ENCODE measurements at places on chromosomes 7 and 10.

DNA sequence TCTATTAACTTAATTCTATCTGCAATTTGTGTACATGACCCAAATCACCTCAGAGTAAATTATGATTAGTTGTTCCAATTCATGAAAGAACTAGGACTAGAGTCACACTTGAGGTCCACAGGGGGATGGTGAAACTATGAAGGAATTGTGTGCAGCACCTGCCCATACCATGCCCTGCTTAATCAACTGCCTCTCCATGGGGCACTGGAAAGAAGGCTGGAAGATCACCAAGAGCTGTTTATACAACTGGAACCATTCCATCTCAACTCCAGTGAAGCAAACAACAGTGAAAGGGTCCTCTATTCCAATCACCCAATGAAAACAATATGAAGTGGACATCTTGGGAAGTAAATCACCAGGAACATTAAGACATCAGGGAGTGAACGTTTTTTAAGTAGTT is 98.7 kb upstream of the SEMA3D start:
- no peak for DNase-seq

GRCh38 chr10:86401588-86402282 is 35.1 kb upstream of the GRID1 start:
- DNase-seq, result no peak

GRCh38 chr7:101125989-101126650 is 784 bp upstream of the SERPINE1 start:
- DNase-seq, result no peak

DNA sequence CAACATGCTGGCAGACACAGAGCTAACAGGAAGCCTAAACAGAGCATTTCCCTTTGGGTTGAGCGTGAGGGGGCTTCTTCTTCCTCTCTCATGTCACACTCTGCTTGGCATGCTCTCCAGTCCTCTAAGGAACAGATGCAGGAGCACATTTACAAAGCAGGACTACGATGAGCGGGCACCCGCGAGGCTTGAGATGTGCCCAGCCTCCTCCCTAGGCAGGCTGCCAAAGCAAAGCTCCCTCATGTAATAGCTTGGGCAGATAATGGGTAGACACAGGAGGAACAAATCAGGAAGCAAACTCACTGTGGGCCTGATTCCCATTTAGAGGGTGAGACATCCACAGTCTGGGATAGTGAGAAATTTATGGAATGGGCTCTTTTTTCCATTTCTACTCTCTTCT is 519.1 kb downstream of the NRG3 start:
- DNase-seq, result no peak

DNA sequence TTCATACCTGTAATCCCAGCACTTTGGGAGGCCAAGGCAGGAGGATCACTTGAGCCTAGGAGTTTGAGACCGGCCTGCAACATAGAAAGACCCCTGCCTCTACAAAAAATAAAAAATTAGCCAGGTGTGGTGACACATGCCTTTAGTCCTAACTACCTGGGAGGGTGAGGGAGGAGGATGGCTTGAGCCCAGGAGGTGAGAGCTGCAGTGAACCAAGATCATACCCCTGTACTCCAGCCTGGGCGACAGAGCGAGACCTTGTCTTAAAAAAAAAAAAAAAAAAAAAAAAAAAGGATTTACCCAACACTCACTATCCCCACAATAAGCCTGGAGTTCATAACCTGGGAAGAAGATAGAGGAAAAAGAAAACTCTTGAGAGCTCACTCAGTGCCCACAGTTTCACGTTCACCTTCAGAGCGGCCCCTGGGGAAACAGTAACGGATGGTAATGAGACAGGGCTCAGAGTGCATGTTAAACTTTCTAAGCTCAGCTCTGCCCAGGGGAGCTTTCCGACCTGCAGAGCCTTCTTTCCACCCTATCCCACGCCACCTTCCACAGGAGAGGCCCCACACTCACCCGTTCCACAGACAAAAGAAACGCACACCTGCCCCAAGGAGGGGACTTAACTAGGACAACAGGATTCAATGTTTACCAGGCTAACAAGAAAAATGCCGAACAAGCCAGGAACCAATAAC is 259.8 kb upstream of the KLF14 start:
- DNase-seq, result no peak

DNA sequence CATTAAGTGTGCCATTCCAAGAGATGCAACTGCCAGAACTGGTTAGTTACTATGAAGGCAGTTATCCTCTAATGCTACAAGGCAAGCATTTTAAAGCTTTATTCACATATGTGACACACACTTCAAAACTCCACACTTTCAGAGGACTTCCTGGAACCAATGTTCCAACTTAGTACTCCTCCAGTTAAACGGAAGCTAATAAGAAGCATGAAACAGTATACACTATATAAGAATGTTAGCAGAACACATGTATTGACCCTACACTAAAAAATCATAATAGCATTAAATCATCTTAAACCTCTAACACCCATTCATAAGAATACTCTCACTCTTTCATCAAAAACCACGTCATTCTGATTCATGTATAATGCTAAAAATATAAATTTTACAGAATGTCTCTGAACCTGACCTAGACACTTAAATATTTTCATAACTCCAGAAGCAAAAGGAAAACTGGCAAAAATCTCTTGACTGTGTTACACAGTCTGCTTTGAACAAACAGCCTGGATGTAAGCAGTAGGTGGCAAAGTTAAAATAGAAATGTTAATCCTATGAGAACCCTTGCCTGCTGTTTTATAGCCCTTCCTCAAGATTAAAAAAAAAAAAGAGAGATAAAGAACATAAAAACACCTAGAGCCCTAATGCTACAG is 135.0 kb downstream of the SEMA3C start:
- no peak for DNase-seq

- DNase-seq, result no peak
Observed at GRCh38 chr10:89471110-89471809, 56.9 kb downstream of the IFIT5 start.

DNA sequence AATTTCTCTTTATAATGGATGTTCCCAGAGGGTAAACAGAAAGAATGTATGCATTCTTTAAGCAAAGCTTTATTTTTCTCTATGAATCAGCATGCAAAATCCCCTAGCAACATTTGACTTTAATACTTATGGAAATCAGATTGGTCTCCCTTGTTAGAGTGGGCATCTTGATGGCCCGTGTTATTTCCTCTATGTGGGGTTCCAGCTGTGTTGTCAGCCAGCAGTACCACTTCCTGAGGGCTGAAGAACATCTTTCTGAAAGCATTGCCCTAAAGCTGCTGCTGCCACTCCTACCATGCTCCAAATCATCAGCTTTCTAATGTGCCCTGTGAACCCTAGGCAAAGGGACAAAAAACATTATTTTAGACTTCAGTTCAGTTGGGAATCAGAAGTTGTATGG is 70.4 kb upstream of the HECTD2 start:
- DNase-seq, result no peak

DNA sequence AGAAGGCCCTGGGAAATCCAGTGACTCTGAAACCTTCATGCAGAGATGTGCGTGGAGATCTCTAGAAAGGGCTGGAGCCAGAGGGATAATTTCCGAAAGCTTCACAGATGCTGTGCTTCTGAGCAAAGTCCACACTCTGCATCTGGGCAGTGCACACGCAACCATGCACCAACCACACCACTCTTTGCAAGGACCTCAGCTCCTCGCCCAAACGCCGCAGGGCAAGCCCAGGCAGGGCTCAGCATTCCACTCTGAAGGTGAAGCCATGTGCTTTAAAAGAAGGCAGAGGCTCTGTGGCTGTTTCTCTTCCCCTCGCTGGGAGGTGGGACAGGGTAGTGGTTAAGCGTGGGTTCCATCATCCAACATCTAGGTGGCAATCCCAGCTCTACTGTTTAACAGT is 48.4 kb downstream of the ASB13 start:
- DNase-seq, result no peak

- no peak for DNase-seq
Observed at GRCh38 chr10:73858013-73858708, 16.2 kb downstream of the CAMK2G start.

DNA sequence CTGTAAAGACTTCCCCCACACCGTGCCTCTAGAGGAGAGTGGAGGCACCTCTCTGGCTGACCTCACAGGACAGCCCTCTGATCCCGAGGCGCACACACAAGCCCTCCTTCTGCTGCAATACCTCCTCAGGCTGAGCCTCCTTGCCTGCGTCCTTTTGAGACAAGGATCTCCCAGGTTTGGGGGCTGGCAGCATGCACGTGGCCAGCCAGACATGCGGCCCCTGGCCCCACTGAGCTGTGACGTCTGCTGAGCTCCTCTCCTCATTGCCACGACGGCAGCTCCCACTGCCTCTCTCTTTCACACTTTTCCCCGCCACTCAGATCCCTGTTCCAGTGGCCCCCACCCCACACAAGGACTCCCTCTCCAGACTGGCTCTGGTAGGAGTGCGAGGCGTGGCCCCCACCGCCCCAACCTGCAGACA is 12.2 kb upstream of the DNAAF5 start:
- no peak for DNase-seq

DNA sequence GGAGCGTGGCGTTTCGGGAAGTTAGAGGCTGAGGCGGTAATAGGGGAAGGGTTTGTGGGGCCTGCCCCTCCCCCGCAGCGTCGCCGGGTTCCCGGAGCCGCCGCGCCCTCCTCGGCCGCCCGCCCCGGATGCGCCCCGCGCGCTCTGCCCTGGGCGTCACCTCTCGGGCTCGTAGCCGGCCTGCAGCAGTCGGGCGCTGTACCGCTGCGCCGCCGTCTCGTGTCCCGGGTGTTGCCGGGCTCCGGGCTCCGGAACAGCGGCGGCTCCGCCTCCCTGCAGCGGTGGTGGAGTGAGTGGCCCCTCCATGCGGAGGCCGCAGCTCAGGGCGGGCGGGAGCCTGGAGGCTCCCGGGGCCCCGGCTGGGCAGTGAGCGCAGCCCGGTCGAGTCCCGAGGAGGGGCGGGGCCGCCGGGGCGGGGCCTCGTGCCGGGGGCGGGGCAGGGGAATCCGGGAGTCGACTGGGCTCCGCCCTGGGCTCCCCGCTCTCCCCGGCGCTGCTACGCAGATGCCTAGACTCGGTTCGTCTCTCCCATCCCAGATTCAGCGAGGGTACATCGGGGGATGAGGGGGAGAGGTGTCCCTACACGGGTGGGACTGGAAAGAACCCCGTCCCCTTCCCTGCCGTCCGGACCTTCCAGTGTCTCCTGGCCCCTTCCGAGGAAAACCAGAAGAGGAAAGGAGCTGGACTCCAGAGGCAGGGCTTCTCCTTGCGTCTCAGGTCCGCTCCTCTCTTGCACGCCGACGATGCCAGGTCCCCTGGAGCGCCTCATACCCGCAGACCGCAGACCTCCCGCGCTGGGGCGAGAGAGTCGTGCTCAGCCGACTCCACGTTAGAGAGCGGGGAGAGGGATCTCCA is at the start of gene IMPDH1:
Gene IMPDH1, minus strand, starts transcription at position 387 of the 855 bp plus-strand sequence. Its CDS starts 81 bp downstream, at position 306.
- no peak for DNase-seq

DNA sequence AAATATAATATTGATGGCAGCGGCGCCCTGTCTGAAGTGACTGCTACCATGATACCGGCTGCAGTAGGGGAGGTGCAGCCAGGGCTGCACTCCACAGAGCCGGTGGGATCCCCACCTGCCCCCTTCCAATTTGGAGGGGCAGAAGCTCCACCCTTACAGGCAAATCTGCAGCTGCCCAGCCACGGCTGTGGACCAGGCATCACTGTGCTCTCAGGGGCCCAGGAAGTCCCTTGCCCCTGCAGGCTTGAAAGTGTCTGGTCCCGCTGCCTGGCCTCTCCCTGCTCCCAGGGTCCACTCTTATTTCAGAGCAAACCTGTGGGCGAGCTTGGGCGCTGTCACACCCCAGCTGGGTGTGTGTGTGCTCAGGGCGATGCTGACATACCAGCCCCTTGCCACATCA is 172.7 kb upstream of the SMIM30 start:
- DNase-seq, result no peak

DNA sequence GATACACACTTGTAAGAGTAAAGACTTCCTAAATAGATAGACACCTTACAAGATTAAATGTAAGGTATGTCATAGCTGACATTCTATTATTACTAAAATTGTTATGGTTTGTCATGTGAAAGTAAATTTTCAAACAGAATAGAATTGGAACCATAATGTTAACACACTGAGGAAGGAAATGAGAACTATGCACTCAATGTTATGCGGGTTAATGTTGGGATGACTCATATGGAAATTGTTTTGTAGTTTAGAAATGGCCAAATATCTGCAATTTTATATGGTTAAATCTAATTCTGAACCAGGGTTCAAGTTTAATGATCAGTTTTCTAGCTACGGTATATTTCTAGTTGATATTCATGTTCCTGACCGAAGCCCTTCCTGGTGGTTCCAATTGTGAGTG is 214.2 kb upstream of the ADO start:
- DNase-seq, result no peak

DNA sequence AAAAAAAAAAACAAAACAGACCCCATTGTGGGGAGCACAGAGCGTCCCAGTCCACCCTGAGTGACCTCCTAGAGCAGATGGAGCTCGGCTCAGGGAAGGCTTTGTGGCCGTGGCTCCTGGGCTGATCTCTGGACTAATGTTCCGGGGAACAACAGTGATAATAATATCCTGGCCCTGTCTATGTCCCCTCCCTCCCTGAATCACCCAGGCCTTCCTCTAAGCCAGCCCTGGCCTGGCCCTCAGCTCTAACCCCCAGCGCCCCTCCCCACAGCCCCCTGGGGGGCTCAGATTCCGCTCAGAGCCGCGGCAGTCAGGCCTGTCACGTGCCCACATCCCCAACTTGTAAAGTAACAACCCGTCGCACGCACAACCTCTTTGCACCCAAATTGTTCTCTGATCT is 48.3 kb downstream of the MICALL2 start:
- DNase-seq, result no peak

DNA sequence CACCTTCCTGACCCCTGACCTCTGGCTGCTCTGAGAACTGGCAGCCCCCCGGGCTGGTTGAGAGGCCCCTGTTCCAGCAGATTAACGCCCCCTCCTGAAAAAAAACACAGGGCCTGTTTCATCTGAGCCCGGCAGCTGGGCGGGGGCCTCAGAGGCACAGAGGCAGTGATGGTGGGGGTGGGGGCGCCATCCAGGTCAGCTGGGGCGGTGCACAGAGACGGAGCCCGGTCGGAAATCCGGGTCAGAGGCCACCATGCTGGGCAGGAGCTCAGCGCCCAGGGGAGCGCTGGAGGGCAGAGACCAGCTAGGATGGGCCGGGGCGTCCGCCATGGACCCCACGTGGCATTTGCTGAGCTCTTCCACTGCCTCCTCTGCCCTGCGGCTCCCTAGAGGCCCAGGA is 68.0 kb downstream of the UNCX start:
- DNase-seq, result no peak

GRCh38 chr7:130904031-130904757 is 170.2 kb upstream of the KLF14 start:
- no peak for DNase-seq

Measured in GM12864 (cell line).